ENCODE measurements at places on chromosomes 2 and 18.
A peak's percentile ranks its signal among the peaks of the same experiment; 100 is the strongest.

GRCh38 chr18:51668101-51668500 lies 470.6 kb upstream of the MEX3C start:
- no peak for DNase-seq

- DNase-seq: no peak
Measured at GRCh38 chr2:3071685-3072263, 305.8 kb downstream of the EIPR1 start.

GRCh38 chr18:75525331-75525730 lies 97.8 kb upstream of the SMIM21 start:
- no peak for DNase-seq

GRCh38 chr2:143745060-143745459 lies 615.8 kb downstream of the ARHGAP15 start:
- DNase-seq: no peak

GRCh38 chr2:43387092-43388062 lies 161.0 kb upstream of the ZFP36L2 start:
- DNase-seq: no peak

DNA sequence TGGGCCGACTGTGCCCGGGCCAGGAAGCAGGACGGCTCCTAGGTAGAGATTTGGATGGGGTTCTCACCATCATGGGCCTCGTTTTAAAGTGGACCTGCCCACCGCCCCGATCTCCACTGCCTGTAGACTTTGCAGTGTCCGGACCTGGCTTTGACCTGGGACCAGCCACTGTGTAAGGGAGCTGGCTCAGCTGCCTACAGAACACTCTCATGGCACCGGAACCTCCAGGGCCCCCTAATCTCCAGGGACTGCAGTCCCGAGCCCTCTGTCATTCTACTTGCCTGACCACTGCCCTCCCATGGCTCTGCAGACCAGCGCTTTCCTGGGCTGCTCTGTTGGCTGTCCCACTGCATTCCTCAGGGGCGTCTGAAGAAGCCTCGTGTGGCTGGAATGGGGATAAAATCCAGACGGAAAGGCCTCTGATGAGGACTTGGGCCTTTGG lies 120.8 kb downstream of the GLI2 start:
- no peak for DNase-seq

- DNase-seq: no peak
Measured at GRCh38 chr2:5698134-5698533, 6.0 kb downstream of the SOX11 start.

DNA sequence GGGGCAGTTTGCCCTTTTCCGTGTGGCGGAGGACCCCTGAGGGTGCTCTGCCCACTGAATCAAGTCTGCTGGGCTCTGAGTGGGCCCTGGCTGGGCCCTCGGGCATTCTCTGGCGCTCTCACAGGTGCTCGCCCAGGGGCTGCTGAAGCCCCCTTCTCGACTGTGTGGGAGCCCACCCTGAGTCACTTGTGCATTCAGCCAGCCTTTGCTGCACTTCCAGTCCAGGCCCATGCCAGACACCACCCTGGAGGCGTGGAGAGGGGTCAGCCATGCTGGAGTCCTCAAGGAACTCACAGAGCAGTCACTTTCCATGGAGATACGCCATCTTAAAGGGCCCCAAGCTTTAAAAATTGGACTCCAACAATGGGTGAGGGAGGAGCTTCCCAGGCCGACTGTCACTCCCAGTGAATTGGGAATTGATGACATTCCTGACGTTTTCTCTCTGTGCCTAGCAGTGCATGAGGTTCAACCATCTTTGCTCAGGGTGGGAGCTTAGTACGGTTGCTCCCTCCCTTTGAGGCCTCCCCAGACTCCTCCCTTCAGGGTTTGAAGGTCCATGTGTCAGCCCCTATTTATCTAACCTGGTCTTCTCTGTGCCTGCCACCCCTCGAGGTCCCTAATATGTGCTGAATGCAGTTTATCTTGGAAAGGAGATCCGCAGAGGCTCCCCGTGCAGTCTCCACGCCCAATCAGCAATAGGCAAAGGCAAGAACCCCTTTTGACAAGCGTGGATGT lies 71.8 kb upstream of the HS6ST1 start:
- DNase-seq: no peak

GRCh38 chr2:241372361-241372992 lies 16.4 kb downstream of the FARP2 start:
- no peak for DNase-seq

- no peak for DNase-seq
Measured at GRCh38 chr2:135620198-135620597, 88.9 kb downstream of the R3HDM1 start.

GRCh38 chr2:236318401-236318800 lies 54.2 kb upstream of the ASB18 start:
- DNase-seq: no peak

DNA sequence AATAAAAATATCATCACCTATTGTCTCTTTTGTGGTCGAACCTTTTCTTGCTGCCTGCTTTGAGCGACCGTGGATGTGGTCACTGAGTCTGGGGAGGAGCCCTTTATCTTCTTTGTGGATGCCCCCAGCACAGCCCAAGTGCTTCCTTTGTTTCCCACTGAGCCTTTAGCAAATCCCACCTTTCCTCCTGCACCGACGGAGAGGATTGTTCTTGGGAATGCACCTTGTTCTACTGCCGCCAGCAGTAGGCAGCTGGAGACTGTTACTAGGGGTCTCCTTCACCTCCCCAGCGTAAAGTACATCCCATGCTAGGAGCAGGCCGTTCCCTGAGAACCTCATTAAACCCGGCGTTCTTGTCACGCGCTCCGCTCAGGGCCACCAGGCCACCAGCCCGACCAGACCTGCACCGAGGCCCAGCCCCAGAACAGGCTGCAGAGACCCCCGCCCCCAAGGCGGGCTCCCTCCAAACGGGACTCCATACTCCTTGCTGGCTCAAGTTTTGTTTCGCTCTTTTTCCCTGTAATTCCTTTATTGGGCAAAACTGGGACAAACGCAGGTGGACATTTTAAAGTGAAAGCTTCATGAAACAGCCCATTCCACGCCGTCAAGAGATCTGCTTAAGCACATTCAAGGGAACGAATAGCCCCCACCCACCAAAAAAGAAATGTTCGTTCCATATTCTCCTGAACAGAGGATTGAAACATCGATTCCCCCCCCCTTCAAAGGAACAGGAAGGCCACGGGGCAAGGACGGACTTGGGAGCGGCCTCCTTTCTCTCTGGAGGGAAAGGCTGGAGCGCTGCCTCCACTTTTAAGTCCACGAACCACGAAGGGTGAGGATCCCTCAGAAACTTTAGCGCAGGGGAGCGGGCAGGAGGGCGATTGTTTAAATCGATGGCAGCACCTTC lies 1.1 kb upstream of the MAT2A start:
- peak; percentile 65 for DNase-seq

DNA sequence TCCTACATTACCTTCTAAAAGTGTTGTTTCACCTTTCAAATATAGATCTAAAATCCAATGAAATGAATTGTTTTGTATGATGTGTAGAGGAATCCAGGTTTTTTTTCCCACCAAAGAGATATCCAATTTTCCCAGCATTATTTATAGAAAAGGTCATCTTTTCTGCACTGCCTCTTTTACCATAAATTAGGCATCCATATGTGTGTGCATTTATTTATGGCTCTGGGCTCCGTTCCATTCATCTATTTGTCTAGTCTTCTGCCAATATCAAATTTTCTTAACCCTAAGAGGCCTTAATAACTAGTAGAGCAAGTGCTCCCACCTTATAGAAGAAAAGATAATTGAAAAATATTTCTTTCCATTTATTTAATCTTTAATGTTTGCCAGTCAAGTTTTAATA lies 88.3 kb downstream of the ATAD2B start:
- no peak for DNase-seq

- no peak for DNase-seq
Measured at GRCh38 chr2:67752969-67753368, 309.8 kb downstream of the C1D start.

GRCh38 chr2:73293534-73294171 lies at the start of gene EGR4:
EGR4 (minus strand) TSS chr2:73293548; CDS start chr2:73293317, 231 bp downstream.
- DNase-seq: peak; percentile 65

DNA sequence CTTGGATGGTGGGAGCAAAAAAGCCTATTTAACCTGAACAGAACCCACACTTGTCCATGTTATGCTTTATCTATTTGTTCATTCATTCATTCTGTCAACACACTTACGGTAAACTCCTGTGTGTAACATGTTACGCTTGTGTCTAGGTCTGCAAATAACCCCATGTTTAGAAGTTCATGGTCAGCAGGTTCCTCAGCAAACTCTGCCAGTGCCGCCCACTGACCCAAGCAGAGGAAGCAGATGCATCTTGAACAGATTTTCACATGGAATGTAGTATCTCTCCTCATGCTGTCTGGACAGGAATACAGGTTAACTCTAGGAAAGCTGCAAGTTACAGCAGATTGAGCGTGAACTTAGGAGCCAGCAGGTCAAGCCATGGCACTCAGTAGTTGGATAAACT lies 213.7 kb upstream of the COPS8 start:
- DNase-seq: peak; percentile 60

GRCh38 chr2:59176737-59177136 lies 935.6 kb upstream of the FANCL start:
- DNase-seq: no peak

DNA sequence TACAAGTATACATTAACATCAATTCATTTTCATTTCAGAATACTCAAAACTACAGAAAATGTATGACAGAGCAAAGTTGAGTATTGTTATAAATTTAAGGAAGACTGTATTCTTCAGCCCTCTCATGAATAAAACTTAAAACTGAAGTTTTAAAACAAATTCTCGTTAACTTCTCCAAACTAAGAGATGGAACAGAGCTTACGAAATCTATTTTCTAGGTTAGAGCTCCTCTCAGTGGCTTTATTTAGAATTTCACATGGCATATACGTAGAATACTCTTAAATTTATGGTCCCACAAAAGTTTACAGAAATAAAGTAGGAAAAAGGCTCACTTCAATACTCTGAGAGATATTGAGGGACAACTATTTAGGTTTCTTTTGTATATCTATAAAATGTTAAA lies 612.1 kb downstream of the KCNJ3 start:
- no peak for DNase-seq

DNA sequence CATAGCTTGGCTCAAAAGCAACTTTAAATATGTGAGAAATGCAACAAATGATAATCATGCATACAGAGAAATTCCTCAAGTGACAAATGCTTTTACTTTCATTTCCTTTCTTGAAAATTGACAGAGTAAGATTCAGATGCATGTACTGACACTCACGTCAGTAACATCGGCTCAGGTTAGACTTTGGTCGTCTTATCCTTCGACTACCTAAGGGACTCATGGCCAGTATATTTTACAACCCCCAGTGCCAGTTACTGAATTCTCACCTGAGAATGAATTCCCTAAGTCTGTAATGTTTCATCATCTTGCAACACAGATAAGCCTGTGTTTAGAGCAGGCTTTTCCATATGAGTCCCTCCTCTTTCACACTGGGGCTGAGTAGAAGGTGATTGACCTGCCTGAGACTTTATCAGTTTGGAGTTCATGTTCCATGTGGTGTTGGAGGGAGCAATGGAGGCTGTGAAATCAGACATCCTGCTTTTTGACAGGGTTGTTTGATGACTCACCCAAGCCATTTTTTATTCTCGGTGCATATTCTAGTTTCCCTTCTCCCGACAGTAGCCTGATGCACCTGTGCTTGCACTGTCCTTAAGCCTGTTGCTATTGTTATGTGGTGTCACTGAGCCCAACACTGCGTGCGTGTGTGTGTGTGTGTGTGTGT lies 30.5 kb upstream of the ATP8B1 start:
- DNase-seq: no peak

GRCh38 chr18:52950155-52950554 lies 610.2 kb downstream of the DCC start:
- DNase-seq: no peak

DNA sequence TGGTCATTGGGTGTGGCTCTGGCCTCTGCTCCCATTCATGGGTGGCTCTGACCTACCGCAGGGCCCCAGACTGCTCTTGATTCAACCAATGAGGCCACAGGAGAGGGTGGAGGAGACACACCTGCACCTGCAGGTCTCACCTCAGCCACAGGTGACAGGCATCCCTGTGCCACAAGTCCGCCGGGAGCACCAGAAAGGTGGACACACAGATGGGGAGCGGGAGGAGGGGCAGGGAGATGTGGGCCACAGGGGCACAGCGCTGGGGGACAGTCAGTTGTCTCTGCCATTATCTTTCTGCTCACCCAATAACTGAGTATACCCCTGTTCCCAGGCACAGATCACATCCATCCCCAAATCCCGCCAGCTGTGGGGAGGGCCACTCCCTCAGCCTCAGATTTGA lies 189.1 kb upstream of the SALL3 start:
- DNase-seq: no peak

- DNase-seq: no peak
Measured at GRCh38 chr2:29325544-29325943, 210.3 kb downstream of the CLIP4 start.

DNA sequence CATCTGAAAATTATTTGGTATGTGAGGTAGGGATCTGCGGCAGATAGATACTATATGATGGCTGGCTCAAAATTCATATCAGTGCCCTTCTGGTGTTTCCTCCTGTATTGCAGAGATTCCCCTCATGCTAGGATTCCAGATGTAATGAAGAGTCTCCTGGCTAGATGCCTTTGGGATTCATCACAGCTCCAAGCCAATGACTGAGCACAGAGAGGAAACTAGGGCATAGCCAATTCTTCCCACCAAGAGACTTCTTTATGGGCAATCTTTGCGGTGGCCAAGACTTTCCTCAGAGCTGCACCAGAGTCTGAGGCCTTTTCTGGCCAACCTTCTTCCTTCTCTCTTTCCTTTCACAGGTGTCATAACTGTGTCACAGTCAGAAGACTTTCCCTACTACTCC lies 25.5 kb upstream of the CIB4 start:
- DNase-seq: no peak

DNA sequence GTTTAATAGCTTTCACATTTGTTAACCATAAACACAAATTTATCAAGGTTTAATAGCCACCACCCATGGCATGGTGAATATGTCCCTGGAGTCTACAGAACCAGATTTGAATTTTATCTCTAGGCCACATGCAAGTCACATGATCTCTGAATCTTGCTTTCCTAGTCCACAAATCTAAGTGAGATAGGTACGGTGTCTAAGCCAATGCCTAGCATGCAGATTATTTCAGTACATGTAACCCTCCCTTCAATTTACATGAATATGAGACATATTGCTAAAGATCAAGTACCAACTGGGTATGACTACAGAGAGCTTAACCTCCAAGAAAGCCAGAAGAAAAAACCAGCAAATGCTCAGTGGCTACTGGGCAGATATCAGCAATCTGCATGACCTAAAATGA lies 10.0 kb downstream of the ZNF24 start:
- no peak for DNase-seq

DNA sequence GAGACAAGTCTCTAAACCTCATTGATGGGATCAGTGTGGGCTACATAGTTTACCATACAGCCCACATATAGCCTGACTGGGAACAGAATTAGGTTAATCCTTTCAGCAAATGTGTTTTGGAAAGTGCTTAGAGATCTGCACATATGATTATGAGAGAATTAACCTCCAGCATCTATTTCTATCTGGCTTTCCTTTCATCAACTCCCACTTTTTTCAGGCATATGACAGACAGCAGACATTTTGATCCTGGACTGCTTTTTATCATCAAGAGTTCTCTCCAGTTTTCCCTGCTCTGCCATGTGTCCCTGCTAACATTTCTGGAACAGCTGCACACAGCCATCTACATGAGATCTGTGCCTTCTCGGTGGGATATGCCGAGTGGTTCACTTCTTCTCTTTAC lies 139.5 kb upstream of the LRP1B start:
- DNase-seq: no peak
